ENCODE measurements at places on chromosomes 4 and X.

DNA sequence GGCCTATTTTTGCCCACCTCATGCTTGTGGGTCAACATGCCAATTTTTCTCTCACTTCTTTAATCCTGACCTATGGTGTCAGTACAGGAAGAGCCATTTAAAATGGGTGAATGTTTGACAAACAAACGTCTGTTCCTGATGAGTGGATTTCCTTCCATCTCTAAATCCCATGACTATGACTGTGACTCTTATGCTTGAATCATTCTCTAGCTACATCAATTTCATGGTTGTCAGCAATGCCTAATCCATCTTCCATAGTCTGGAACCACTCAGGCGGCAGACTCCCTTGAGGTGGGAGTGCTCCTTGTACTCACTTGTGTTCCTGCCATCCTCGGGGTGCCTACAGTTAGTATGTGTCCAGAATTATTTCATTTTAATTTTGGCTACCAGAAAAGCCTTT, 194.9 kb upstream of the RPS6KA3 start:
- DNase-seq = peak; percentile 3

GRCh38 chr4:71495454-71495853, 156.6 kb downstream of the SLC4A4 start:
- DNase-seq = no peak

DNA sequence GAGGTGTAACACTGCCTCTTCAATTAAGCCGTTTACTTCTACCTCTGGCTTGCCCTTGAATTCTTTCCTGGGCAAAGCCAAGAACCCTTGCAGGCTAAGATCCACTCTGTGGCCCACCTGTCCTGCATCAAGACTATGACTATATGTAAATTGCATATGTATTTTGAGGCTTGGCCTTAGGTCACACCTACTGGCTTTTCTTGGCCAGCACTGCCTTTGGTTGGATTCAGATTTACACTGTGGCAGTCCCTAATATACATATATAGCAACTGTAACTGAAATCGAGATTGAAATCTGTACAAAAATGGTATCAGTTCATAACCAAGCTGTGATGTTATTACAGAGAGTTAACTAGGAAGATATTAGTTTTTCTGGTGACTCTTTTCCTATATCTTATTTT, 151.5 kb downstream of the CFAP47 start:
- DNase-seq = no peak

DNA sequence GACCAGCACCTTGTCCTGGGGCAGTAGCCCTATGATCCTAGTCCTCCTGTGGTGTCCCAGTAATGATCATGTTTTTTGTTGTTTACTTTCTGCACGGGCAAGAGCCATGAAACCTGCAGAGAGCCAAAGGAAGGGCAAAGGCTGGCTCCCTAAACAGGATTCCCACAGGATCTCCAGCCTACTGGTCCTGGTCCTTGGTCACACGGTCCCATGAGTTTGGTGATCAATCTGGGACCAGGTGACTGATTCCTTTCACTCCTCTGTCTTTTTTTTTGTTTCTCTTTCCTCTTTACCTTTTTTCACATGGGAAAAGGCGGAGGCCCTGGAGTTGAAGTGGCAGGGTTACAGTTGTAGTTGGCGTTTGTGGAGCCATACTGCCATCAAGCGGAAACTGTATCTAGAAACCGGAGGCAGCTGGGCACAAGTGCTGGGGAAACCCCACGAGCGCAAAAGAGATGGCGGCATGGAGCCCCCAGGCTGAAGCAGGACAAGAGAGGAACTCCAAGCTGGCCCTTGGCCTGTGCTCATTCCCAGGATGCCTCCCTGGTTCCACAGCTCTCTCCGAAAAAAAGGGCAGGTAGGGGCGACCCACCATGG, 34.6 kb downstream of the NBDY start:
- no peak for DNase-seq

DNA sequence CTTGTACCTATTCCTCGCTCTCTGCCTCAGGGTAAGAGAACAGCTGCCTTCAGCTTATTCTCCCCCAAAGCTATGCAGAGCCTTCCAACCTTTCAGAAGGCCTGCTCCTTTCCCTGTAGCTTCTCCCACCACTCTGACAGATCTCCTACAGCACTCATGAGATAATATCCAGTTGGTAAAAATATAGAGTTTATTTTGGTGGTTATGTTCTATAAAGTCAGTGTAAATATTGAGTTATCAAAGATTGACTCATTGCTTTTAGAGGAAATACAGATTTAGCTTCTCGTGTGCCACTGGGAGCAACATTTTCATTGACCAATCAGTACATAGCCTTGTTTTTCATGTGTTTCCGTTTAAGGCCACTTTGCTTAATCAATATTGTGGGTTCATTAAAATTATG, 216.2 kb upstream of the TECRL start:
- no peak for DNase-seq

GRCh38 chrX:154008521-154008920, 11.2 kb downstream of the IRAK1 start:
- no peak for DNase-seq

GRCh38 chr4:156892805-156893204, 78.8 kb downstream of the PDGFC start:
- DNase-seq = no peak

GRCh38 chrX:13721819-13722519, 12.5 kb downstream of the TRAPPC2 start:
- peak; percentile 65 for DNase-seq

GRCh38 chrX:71622576-71623450, 4.5 kb upstream of the CXCR3 start:
- peak; percentile 77 for DNase-seq

- peak; percentile 81 for DNase-seq
Measured at GRCh38 chrX:23784470-23785331, 1.7 kb downstream of the SAT1 start.

DNA sequence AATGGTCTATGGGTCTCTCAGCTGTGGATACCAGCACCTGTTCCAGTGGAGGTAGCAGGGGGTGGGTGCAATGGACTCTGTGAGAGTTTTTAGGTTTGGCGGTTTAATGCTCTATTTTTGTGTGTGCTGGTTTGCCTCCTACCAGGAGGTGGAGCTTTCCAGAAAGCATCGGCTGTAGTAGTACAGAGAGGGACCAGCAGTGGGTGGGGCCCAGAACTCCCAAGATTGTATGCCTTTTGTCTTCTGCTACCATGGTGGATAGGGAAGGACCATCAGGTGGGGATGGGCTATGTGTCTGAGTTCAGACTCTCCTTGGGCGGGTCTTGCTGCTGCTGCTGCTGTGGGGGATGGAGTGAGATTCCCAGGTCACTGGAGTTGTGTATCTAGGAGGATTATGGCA, 557.2 kb upstream of the GRID2 start:
- DNase-seq = no peak

DNA sequence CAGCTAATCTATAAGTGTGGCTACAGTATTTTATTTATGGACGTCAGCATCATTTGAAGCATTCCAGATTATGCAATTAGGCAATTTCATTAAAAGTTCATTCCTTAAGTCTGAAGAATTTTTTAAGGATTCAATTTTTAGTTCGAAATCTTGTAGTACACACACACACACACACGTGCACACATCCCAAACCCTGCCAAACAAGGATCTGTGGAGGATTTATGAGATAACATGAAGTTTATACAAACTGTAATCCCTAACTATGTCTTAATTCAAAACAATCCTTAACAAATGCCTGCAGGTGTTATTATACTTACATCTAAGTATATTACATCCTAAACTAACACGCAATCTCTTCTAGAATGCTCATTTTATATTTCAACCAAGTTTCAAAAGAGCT, 105.8 kb downstream of the ELOVL6 start:
- no peak for DNase-seq

- no peak for DNase-seq
Measured at GRCh38 chr4:109125084-109125483, 177.4 kb downstream of the COL25A1 start.

DNA sequence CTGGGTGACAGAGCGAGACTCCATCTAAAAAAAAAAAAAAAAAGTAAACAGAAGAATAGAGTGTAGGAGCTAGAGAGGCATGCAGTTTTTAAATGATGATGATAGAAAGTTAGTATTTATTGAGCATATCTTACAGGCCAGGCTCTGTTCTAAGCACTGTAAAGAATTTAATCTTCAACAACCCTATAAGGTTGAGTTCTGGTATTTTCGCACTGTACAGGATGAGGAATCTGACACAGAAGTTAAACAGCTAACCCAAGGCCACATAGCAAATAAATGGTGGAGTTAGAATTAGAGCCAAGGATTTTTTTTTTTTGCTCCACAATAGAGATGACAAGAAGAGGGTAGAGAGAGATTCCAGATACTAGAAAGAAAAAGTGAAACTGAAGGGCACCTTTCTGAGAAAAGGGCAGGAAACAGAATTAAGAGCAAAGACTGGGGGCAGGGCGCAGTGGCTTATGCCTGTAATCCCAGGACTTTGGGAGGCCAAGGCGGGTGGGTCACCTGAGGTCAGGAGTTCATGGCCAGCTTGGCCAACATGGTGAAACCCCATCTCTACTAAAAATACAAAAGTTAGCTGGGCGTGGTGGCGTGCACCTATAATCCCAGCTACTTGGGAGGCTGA, 56.1 kb downstream of the KLHL5 start:
- no peak for DNase-seq

All from fibroblast of pulmonary artery (primary cell).